Trophoblast cell (in vitro differentiated cells and primary cell): ENCODE measurements at places on chromosomes 12 and 14.
A peak's percentile ranks its signal among the peaks of the same experiment; 100 is the strongest.

GRCh38 chr12:1362143-1362662 lies 232.2 kb downstream of the FBXL14 start:
- DNase-seq: no peak

DNA sequence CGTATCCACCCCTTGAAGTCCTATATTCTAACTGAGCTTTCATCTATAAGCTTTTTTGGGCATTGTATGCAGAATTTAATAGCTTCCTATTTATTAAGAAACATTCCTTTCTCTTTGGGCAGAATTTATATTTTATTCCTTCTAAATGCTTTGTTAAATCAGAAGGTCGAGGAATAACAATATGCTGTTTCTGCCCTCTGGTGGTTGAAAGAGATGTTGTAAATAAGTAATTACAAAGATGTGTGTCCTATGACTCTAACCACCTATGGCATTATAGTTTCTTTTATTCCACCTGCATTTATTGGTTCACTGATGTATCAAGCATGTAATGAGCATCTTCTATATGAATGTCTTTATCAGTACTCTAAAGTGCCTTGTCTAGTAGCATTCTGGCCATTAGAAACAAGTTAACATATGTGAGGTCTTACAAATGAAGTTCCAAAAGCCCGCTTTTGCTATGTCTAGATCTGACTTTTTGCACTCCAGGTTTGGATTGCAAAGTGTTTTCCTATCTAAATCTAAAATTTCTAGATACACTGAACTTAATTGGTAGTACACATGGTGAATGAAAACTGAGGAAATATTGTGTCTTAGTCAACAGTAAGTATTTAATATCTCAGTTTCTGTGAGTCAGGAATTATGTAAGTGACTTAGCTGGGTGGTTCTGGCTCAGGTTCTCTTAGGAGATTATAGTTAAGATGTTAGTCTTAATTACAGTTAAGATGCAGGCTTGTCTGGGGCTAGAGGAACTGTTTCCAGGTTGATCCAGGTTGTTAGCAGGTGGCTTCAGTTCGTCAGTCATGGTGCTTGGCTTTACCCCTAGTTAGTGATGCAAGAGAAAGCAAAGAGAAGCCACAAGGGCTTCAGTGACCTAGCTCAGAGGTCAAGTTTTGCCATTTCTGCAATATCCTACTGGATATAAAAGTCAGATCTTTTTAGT lies 57.5 kb downstream of the PLEKHA5 start:
- no peak for DNase-seq

- DNase-seq: peak; percentile 96
These were observed 56.7 kb downstream of the C14orf132 start for GRCh38 chr14:96095581-96096476.

DNA sequence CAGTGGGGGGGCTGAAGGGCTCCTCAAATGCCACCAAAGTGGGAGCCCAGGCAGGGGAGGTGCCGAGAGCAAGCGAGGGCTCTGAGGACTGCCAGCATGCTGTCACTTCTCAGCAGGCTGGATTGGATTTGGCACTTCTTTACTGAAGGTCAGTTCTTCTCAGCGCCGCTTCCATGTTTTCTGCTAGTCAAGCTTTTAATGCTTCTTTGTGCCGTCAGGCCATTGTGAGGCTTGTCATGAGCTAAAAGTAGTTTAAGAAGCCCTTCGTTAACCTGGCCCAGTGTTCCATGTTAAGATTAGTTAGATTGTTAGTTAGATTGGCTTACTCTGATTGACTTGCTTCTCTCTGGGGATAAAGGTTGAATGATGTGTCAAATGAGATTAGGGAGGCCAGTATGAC lies 13.4 kb downstream of the GABARAPL1 start:
- DNase-seq: no peak

GRCh38 chr12:123813349-123813748 lies 51.2 kb downstream of the DNAH10 start:
- no peak for DNase-seq

- DNase-seq: no peak
These were observed 42.2 kb upstream of the FAM181A start for GRCh38 chr14:93884950-93885349.

GRCh38 chr12:50120521-50120920 lies 8.5 kb downstream of the COX14 start:
- DNase-seq: no peak

DNA sequence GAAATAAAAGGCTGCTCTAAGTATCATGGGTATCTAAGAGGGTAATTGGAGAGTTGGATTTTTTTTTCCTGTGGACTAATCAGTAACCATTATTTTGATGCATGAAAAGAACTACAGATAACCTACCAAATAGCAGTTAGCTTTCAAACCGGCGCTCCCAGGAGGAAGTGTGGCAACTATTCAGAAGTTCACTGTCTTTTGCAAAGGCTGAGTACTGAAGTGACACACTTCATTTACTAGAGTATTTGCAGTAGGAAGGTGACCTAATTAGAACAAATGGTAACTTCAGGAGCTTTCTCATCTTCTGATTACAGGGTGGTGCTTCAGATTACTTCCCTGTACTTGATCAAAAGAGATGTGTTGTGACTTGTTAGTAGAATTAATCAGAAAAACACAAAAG lies 87.7 kb downstream of the PELI2 start:
- no peak for DNase-seq

GRCh38 chr14:24734917-24735500 lies 101.0 kb upstream of the GZMB start:
- DNase-seq: no peak

GRCh38 chr12:76611533-76611932 lies 52.0 kb upstream of the OSBPL8 start:
- peak; percentile 82 for DNase-seq

DNA sequence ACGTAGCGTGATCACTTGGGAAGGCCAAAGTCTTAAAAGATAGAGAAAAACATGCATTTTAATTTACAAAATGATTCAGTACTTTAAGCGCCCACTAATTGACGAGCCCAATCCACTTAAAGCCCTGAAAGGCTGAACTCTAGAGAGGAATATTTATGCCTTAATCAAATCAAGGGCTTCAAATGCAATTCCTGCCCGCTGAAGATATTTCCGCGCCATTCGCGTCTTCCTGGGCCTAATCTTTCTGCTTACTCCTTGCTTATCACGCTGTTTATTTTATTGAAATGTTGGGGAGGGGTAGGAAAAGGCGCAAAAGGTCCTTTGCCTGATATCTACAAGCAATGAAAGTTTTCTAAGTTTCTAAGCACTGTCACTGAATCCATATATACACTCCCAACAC lies 4.0 kb downstream of the TBX3 start:
- DNase-seq: no peak

- DNase-seq: peak; percentile 64
These were observed 286.6 kb upstream of the RGS6 start for GRCh38 chr14:71645656-71646055.

DNA sequence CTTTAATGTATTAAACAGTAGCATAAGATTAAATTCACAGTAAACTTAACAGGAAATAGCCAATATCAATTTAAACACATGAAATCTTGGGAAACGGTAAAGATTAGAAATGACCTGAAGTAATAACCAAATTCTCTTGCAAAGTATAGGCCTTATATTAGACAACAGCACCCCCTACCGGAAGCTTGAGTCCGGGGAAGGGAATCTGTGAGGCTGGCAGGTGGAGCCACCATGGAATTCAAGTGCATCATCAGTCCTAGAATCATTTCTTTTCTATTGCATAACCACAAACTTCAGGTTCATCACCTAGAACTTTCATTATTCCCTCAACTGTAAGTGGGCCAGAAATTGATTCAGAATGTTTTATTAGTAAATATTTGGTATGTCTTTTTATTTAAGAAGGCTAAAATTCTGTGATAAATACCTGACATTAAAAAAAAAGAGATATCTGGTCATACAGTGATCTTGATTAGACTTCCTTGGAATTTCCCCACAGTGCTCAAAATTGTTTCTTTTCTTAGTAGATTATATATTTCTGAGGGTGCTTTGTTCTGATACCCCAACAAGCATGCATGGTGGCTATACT lies 48.6 kb downstream of the AP5M1 start:
- DNase-seq: peak; percentile 96

GRCh38 chr12:42886160-42886559 lies 296.6 kb upstream of the PRICKLE1 start:
- DNase-seq: no peak
